ENCODE measurements at places on chromosomes 7 and 10. TPM values are rescaled to one million over a fixed set of nuclear protein-coding genes. Genes with fewer than 3 reads are reported as not detected.

The SPDYE2B gene
- polyA plus RNA-seq = 0.72 TPM

The HABP2 gene
- not detected for polyA plus RNA-seq

The PPP1R17 gene
- polyA plus RNA-seq = 1.7 TPM

The CYP2W1 gene
- not detected for polyA plus RNA-seq

The CYP26C1 gene
- 0.06 TPM for polyA plus RNA-seq

The IL6 gene
- not detected for polyA plus RNA-seq

The GHRHR gene
- polyA plus RNA-seq = not detected

The ELAPOR2 gene
- 70.7 TPM for polyA plus RNA-seq

The TNKS2 gene
- 22.8 TPM for polyA plus RNA-seq

The CYP2C19 gene
- not detected for polyA plus RNA-seq

The CDHR1 gene
- 0.72 TPM for polyA plus RNA-seq

All from cardiac muscle cell (in vitro differentiated cells and primary cell).